PC-9 (cell line): ENCODE measurements at places on chromosomes 3 and 15. TPM values are rescaled to one million over a fixed set of nuclear protein-coding genes. Genes with fewer than 3 reads are reported as not detected.
A peak's percentile ranks its signal among the peaks of the same experiment; 100 is the strongest.

DNA sequence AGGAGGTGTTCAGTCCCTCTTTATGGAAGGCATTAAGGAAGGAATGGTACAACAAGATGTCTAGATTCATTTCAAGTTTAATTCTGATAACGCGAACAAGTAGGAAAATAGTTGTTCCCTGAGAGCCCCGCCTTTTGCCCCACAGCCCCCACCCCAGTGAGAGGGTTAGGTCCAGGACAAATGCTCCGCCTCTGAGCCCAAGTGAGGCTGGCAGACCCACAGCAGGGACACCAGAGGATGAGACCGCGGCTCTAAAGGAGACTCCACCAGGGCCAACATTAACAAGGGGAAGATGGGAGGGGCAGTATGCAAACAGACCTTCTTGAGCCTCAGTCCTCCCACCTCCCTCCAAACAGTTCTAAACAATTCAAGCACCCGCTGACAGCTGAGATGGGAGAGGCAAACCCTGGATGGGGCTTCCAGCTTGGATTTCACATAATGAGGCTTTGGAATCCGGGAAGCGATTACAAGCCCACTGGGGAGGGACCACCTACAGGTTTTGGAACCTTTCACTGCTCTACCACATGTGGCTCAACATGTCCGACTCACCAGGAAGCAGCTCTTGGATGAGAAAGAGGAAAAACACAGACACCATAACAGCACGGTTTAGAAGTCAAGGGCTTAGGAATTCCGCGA, 42.9 kb upstream of the IREB2 start:
- DNase-seq: no peak

DNA sequence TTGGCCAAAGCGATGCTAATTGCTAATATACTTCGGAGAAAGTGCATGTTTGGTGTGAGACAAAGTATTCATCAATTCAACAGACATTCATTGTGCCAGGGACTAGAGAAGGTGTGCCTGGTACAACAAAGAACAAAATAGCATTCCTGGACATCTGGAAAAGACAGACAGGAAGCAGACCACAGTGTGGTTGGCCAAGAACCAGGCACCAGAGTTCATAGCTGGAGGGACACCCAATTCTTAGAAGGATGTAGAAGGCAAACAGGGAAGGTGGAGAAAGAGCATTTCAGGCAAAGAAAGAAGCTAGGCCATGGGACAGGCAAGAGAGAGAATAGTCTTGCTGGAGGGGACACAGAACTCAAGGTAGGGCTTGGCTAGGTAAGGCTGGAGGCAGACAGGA, 105.8 kb upstream of the ETV5 start:
- no peak for DNase-seq

GRCh38 chr3:175932586-175932985, 1073.5 kb downstream of the NAALADL2 start:
- DNase-seq: no peak

GRCh38 chr3:49805897-49806701, 3.0 kb downstream of the INKA1 start:
- no peak for DNase-seq

DNA sequence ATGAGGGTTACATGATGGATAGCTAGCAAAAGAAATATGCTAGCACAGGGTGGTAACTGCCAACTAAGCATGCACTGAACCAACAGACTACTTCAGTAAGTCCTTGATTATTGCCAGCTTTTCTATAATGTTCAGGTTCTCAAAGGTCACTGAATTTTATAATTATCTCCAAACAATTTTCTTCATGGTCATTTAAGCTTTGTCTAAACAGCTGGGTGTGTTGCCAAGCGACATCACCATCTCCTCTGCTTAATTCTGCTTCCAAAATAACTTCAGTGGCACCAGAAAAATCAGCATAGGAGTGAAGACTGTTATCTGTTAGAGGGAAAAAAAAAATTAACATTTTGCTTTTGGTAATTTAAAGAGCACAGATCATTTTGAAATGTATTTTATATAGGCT, 54.6 kb upstream of the TOP2B start:
- no peak for DNase-seq

DNA sequence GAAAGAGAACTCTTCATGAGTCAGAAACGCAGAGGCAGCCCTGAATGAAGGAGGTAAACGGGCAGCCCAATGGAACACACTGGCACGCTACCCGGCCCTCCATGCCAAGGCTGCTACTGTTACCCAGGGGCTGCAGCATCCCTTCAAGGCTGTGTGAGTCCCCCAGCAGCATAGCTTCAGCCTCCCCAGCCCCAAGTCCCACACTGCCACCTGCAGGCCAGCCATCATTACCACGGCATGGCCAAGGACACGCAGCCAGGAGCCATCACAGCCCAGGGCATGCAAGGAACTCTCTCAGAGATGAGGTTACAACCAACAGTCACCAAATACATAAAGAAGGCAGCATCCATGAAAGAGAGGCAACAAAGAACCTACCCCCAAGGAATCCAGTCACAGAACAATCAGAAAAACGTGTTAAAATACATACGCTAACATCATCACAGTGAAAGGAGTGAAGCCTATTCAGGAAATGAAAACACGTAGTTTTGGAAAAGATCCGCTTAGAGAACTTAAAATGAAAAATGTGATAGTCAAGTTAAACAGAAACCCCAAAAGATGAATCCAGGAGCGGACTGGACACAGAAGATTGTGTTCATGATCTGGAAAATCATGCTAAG, 22.4 kb downstream of the PLA2G4F start:
- peak; percentile 66 for DNase-seq

DNA sequence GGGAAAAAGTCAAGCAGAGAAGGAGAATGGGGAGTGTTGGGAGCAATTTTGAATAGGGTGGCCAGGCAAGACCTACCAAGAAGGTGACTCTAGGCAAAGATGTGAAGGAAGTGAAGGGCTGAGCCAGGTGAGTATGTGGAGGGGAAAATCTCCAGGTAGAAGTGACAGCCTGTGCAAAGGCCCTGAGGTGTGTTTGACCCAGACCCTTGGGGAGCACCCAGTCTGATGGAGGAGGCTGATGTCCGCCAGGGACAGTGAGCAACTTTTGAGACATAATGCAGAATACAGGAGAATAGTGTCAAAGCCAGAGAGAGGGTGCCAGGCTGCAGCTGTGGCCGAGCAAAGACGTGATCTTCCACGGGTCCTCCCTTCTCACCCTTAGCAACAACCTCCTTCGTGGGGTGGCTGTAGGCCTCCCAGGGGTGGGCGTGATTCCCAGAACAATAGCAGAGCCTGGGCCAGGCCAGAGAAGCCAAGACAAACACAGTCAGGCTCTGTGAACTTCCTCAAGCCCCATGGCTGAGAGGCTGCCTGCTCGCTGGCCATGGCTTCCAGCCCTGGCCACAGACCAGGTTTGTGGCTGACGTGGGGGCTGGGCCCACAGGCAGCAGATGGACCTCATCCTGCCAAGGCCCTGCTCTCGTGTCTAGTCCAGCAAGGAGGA, 58.1 kb downstream of the SLC6A6 start:
- peak; percentile 34 for DNase-seq

DNA sequence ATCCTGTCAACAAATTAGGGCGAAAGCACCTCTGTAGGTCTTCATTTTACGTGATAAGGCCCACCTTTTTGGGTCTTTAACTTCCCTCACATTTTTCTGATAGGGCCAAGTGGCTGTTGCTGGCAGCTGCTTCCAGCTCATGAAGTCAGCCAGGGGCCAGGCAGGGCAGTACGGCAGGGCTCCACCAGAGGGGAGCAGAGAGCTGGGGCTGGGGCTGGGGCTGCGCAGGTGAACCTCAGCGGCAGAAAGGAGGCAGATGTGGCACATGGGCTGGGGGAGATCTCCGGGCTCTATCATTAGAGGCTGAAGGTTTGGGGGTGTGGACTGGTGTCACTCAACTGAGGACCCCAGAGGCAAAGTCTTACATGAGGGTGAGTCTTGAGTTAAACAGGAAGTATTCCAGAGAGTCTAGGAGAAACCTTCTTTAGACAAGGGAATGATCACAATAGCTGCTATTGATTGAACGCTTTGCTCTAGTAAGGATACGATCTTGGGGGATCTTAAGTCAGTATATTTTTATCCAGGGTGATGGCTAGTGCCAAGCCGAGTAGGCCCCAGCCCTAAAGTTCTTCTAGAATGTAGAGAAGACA, 62.8 kb upstream of the MEX3B start:
- no peak for DNase-seq

GRCh38 chr3:43366885-43367284, 80.5 kb downstream of the SNRK start:
- DNase-seq: no peak

GRCh38 chr3:187951452-187952190, 202.3 kb upstream of the LPP start:
- no peak for DNase-seq

DNA sequence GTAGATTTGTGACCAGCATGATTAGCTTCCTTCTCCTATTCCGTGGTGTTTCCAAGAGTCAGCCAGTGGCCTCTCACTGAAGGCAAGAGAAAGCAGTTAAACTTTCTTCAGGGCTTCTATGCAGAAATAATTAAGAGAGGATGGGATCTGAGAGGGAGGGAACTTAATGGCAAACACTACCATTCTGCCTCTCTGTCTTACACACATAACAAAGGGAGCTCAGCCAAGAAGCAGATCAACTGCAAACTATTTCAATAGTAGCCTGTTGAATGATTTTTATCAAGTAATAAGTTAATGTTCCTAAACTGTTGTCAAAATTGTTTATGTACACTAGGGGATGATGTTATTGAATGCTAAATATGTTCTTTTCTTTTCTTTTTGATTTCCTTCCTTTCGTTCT, 11.8 kb downstream of the OXSR1 start:
- DNase-seq: no peak

DNA sequence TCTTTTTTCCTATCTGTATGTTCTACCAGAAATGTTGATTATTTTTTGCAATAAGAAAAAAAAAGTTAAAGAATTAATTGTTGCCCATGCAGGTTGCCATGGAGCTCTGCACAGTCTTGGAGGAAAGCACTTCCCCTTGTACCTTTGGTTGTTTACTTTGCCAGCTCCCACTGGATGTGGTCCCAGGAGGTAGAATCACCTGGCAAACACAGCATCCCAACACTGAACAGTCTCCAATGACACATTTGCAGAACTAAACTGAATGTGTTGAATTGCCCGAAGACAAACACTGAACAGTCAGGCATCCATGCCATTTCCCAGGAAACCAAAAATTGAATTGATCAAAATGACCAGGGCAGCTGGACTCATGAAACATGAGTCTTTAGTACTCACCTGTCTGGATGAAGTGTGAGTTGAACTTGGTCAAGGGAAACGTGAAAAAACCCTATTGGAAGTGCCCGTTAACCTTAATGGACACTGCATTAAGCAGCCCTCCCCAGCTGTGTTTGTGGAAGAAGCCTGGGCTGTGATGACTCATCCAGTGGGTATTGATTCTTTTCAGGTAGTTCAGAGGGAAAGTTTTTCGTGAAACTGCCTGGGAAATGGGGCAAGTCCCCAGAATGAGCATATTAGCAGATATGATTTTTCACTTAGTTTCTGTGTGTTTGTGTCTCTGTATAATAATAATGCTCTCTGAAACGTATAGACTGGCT, 284.7 kb upstream of the STT3B start:
- peak; percentile 47 for DNase-seq

- no peak for DNase-seq
Measured at GRCh38 chr3:192831111-192831644, 86.5 kb downstream of the MB21D2 start.

- DNase-seq: no peak
Measured at GRCh38 chr3:8519156-8519555, 17.5 kb downstream of the LMCD1 start.

DNA sequence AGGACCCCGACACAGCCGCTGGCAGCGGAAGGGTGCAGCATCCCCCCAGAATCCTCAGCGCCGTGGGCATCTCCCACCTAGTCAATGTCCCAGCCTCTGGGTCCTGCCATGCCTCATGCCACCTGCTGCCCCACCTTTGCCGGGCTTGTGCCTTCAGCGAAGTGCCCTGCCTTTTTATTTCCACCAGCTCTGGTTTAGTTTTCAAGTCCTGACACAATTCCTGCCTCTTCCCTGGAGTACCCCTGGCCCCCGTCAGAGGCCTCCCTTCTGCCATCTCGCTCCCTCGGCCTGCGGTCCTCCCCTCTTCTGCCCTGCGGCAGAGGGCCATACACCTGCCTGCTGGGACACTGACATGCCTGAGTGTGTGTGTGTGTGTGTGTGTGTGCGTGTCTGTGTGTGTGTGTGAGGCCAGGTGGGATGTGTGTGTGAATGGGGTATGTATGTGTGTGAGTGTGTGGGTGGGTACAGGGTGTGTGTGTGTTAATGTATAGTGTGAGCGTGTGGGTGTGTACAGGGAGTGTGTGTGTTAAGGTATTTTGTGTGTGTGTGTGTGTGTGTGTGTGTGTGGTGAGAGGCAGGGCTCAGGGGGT, 129.9 kb downstream of the SMAD6 start:
- no peak for DNase-seq

DNA sequence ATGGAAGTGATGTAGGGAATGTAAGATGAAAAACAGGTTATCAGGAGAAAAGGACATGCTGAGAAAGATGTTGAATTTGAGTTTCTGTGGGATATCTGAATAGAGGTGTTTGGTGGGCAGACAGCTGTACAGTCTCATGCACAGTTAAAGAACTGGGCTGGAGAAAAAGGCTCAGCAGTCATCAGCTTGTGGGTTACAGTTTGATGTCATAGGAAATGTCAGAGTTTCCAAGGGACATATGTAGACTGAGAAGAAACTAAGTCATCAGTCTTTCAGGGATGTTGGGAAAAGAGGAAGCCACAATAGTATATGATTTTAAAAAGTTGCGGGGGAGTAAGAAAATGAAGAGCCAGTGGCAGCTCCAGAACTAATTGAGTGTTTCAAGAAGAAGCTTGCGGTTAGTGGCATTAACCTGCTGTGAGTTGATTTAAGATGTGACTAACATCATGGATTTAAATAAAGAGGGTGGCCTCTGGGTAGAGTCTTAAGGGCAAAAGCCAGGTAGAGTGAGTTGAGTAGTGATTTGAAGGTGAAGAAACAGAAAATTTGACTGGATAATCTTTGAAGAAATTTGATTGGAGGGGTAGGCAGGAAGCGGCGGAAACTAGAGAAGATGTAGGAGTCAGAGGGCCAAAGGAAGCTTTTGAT, 24.6 kb downstream of the GORASP1 start:
- DNase-seq: no peak

DNA sequence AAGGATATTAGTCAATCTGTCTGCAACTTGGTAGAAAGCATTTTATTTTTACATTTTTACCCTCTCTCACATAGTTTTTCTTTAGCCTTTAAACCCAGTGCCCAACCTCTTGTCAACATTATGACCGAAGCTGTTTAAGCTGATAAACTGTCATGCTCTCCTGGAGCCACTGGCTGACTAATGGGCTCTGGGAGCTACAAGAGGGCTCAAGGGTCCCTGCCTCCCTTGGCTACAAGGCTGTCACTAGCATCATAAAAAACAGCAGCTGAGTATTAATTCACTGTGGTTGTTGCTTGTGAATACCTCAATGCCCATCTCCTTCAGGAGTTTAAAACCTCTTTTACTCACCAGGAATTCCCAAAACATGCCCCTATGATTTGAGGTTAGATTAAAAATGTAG, 237.9 kb downstream of the ZMAT3 start:
- DNase-seq: no peak

The CAMK2N2 gene
- 2.2 and 2.6 TPM in 2 replicates for total RNA-seq

The ITIH4 gene
- total RNA-seq: 2.5 and 3.2 TPM in 2 replicates

The MAPKBP1 gene
- 17.6 and 22.9 TPM in 2 replicates for total RNA-seq

The VEPH1 gene
- total RNA-seq: 4.0 and 5.1 TPM in 2 replicates

The CIDEC gene
- 0.37 TPM in 1 of 2 replicates, not detected in the other for total RNA-seq

The SETD5 gene
- total RNA-seq: 117 and 140 TPM in 2 replicates

The CFAP92 gene
- 4.3 and 4.8 TPM in 2 replicates for total RNA-seq

The ACSBG1 gene
- total RNA-seq: 0.48 and 1.2 TPM in 2 replicates

The GPR62 gene
- not detected in 2 replicates for total RNA-seq
